Renal pelvis (tissue), 12 donors: ENCODE measurements at places on chromosomes 2 and 18. TPM values are rescaled to one million over a fixed set of nuclear protein-coding genes. Genes with fewer than 3 reads are reported as not detected.

GRCh38 chr2:44087036-44087713 is 81.5 kb upstream of the PPM1B start:
- DNase-seq = peak; percentile 73

DNA sequence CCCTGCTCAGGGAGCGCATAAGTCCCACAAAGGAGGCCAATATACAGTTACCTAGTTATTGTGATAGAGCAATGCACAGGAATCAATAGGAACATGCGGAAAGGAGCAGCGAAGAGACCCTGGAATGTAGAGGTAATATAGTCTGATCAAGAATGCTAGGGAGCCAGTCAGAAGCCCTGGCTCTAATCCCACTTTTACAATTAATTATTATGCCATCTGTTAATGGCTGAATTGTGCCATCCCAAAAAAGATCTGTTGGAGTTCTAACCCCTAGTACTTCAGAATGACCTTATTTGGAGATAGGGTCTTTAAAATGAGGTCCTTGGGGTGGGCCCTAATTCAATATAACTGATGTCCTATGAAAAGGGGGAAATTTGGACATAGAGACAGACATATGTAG is 7.7 kb upstream of the SPATS2L start:
- DNase-seq = no peak

GRCh38 chr18:79251021-79251420 is 144.7 kb upstream of the NFATC1 start:
- no peak for DNase-seq

DNA sequence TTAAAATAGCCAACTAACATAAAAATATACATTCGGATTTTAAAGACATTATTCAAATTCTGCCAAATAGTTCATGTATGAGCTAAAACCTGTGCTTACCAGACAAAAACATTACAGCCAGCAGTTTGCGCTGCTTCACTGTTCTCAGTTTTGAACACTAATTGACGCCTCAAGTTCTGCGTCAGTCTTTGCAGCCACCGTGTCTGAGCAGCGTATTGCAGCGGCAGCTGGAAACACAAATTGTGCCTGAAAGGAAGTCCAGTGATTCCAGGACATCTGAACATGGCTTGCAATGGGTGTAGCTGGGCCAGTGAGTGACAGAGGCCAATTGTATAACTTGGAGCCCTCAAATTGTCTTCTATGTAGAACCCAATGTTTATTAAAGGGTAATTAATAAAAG is 267.6 kb downstream of the TFCP2L1 start:
- DNase-seq = no peak

DNA sequence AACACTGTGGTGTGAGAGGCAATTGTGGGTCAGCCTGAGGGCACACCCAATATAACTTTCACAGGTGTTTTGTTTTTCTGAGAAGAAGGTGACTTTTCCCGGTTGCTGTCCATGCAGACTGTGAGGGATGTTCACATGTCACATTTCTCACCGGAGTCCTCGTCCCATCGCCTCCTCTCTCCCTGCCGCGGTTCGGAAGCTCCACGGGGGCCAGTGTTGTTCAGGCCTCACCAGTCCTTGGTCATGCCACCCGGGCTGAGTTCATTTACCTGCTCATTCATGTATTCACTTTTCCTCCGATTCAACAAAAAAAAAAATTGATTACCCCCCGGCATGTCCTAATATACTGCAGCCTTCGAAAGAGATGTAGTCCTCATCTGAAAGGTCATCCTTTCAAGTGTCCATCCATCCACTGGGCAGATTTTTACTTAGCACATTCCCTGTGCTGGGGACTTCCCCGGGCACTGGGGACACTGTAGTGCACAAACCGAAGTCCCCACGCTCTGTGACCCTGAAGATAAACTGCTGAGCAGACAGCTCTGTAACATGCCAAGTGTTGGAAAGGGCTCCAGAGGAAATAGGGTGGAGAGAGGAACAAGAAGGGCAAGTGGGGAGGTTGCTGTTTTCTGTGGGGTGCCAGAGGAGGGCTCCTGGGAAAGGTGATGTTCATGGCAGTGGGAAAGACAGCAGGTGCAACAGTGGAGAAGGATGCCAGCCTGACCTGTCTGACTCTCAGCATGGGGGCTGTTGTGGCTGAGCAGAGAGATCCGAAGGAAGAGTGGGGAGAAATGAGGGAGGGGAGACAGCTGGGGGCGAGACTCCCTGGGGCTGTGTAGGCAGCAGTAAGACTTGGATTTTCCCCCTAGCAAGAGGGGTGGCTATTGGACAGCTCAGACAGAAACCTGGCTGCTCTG is 22.4 kb downstream of the LRRFIP1 start:
- no peak for DNase-seq

The SALL3 gene
- polyA plus RNA-seq = 9.8 TPM

GRCh38 chr2:10103179-10103578 is 19.4 kb upstream of the RRM2 start:
- no peak for DNase-seq

DNA sequence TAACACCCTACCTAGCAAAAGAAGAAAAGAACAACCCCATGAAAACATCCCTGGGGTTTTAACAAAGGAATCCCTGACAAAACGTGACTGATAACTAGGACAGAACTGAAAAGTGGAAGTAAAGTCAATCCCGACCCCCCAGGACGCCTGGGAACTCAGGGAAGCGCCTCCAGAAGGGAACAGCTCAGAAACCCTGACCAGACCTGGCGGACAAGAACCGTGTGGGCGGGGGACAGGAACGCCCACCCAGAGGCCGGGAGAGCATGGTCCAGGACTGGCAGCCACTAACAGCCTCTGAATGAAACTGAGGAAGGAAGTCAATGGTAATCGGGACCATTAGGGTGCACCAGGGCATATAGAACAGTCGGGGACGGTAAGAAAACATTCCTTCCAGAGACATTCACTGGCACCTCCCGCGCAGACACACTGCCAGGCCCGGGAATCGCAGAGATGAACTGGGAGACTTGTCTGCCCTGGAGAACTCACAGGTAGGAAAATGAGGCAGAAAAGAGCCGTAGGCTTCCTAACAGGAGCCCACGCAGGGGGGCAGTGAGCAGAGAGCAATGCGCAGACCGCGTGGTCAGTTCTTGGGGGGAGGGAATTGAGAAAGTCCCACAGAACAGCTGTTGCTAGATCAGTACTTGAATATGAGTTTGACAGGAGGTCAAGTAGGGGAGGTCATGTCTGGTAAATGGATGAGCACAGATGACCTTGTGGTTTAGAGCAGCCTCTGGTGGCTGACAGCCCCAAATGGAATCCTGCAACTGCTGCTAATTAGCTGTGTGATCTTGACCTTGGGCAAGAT is 1.3 kb upstream of the TBC1D8 start:
- no peak for DNase-seq

DNA sequence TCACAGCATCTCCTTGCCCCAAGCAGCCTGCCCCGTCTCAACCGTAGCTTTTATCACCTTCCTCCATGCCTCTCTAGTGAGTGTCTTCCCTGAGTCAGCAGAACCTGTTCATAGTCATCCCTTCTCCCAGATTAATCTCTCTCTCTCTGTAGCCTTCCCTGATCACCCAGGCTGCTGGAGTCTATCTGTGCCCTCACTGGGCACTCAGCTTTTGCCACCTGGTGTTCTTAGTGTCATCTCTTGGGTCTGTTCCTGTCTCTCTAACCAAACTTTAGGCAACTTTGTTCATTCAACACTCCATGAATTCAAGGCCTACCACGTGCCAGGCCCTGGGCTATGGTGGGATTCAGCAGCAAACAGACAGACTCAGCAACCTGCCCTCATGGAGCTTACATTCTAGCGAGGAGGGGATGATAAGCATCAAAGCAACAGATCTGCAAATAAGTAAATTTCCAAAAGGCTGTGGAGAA is 159.1 kb downstream of the SMAD7 start:
- no peak for DNase-seq

The MARCHF4 gene
- 0.05 TPM for polyA plus RNA-seq

GRCh38 chr2:71458413-71459083 is 5.2 kb downstream of the DYSF start:
- DNase-seq = no peak

The IL37 gene
- not detected for polyA plus RNA-seq

- DNase-seq = no peak
These were observed 5.8 kb upstream of the RTN4 start for GRCh38 chr2:55056024-55056521.

DNA sequence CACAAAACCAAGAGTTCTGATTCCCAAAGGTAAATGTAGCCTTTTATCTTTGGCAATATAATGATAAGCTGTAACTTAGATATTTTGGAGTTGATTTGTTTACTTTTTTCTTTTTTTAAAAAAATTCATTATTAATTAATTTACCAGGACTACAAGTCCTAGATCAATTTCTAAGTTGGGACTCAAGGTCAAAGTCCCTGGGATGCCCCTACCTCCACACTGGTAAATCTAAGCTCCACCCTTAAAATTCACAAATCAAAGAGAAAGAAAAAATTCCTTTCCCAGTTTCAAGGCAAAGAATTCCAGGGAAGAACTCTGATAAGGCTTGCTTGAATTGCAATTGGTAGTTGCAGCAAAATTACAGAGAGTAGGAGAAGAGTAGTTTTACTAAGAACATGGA is 71.3 kb downstream of the MDH1 start:
- no peak for DNase-seq

The C2orf66 gene
- polyA plus RNA-seq = 0.84 TPM

The TMEM178A gene
- polyA plus RNA-seq = 93.3 TPM
